Mesenteric fat pad (tissue), 1 donor: ENCODE measurements at places on chromosomes 1 and 21. TPM values are rescaled to one million over a fixed set of nuclear protein-coding genes. Genes with fewer than 3 reads are reported as not detected.

S100A9 gene
- 892 TPM for total RNA-seq

MLLT11 gene
- 0.64 TPM for total RNA-seq

TMEM82 gene
- not detected for total RNA-seq

PATJ gene
- 11.1 TPM for total RNA-seq

TRNAU1AP gene
- 25.1 TPM for total RNA-seq

ATP13A2 gene
- 37.7 TPM for total RNA-seq

TRMT1L gene
- 13.4 TPM for total RNA-seq

OR2T33 gene
- not detected for total RNA-seq

CFHR2 gene
- not detected for total RNA-seq

MORN1 gene
- 4.4 TPM for total RNA-seq

INAVA gene
- 0.16 TPM for total RNA-seq

GRCh38 chr1:77065693-77066342, 153.4 kb downstream of the PIGK start:
- DNase-seq: no peak

DNA sequence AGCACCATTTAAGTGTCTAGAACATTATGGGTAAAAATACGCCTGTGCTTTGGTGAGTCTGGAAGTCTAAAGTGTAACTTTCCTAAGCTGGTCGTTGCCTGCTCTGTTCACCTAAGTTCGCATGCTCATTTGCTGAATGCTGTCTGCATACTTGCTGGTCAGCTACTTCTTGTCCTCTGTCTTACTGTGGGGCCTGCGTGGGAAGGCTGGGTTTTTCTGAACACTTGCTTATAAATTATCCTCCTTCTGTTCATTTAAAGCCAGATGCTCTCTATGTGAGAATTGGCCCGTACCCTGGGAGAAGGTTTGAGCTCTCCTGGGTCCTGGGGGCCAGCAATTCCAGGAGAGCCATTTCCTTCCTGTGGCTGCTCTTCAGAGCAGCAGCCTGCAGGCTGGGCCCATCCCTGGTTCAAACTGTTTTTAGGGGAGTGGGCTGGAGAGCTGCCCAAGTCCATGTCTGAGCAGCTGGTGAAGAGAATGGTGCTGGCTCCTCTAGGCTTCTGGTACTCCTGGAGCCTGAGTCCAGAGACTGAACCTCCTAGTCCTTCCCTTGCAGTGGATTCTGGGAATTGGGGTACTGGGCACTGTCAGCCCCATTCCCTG, 75.7 kb downstream of the GALNT2 start:
- DNase-seq: no peak

- DNase-seq: no peak
Measured at GRCh38 chr1:44677201-44677766, 2.8 kb downstream of the ARMH1 start.

- no peak for DNase-seq
Measured at GRCh38 chr1:159261311-159261710, 40.8 kb upstream of the FCER1A start.

- DNase-seq: no peak
Measured at GRCh38 chr1:93501399-93501798, 53.5 kb downstream of the FNBP1L start.

- DNase-seq: no peak
Measured at GRCh38 chr1:69733061-69733460, 165.3 kb downstream of the LRRC7 start.

DNA sequence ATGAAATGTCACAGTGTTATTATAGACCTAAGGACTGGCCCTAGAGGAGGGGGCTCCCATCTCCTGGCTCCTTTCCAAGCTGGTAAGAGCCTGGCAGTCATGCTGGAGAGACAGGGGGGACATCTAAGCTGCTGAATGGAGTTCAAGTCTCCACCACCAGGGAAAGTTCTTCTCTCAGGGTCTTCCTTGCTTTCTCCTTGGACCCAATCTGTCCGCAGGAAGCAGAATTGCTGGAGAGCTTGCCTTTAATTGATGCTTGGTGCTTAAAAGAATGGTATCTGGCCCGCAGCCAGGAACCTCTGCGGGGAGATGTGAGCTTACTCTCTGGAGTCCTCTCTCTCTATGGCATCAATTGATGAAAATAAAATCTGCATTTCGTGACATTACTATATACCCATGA, 25.1 kb downstream of the IRF2BP2 start:
- DNase-seq: no peak

- DNase-seq: no peak
Measured at GRCh38 chr1:229164836-229165735, 105.8 kb upstream of the RAB4A start.

DNA sequence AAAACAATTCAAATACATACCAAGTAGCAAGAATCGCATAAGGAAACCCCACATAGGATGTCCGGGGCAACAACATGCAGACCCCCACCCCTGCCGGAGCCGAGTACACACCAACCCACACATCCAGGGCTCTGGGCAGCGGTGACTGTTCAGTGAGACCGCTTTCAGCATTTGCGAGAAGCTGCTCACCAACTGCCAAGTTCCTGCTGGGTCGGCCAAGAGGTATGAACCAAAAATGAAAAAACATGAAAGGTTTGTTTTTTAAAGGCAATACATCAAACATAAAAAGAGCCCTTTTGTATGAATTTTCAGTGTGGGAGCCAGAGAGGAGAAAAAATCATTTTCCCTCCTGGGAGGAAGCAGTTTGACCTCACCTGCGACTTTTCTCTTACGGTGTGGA, 92.3 kb downstream of the SIM2 start:
- DNase-seq: no peak

GRCh38 chr1:183319051-183319450, 99.1 kb downstream of the NMNAT2 start:
- no peak for DNase-seq

DNA sequence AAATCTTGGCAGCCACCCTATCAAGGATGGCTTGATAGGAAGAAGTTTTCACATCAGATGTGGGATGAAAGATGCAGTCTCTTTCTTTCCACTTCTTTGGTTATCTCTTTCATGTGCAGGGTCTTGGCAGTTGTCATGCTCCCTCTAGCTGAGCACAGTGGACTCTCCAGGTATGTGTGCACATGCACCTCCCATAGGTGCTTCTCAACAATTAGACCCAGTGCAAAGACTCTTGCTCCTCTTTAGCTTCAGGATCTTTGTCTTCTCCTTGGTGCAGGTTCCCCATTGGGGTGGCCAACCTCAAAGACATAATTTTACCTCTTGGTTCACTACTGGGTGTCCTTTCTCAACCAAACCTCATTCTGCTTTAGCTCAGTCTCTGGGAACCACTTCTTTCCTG, 80.7 kb downstream of the TBX15 start:
- no peak for DNase-seq

DNA sequence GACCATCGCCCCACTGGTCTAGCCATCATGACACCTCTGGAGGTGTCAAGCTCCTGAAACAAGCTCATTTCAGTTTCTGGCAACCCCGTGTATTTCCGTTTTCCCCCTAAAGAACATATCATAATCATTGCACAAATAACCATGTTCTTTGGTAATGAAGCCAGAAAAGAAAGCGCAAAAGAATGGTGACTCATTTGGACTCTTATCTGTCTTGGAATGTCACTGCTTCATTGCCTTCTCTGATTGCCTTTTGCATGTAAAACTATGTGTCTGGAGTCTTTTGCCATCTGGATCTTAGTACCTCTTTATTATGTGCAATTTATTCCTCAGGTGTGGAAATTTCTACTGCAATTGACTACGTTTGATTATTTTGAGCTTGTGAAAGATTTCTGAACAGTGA, 110.5 kb downstream of the COLGALT2 start:
- DNase-seq: no peak

GRCh38 chr1:200275415-200275814, 134.4 kb downstream of the ZNF281 start:
- no peak for DNase-seq

DNA sequence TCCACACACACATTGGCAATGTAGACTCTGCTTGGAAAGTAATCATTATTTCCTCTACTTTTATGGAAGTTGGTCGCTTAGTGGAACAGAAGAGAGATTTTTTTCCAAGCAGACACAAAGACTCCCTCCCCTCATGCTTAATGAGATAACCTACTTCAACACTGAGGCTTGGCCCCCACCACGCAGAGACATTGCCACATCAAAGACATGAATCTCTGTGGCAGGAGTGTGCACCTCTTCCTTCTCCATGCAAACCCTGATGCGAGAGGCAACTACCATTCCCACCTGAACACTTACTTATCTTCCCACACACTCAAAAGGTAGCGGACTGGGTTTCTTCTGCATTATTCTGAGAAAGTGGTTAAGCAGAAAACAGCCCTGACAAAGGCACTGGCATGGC, 37.3 kb upstream of the LPAR3 start:
- no peak for DNase-seq

GRCh38 chr1:219824338-219824737, 104.0 kb downstream of the SLC30A10 start:
- no peak for DNase-seq

GRCh38 chr1:186104459-186104858, 270.6 kb downstream of the TPR start:
- no peak for DNase-seq

DNA sequence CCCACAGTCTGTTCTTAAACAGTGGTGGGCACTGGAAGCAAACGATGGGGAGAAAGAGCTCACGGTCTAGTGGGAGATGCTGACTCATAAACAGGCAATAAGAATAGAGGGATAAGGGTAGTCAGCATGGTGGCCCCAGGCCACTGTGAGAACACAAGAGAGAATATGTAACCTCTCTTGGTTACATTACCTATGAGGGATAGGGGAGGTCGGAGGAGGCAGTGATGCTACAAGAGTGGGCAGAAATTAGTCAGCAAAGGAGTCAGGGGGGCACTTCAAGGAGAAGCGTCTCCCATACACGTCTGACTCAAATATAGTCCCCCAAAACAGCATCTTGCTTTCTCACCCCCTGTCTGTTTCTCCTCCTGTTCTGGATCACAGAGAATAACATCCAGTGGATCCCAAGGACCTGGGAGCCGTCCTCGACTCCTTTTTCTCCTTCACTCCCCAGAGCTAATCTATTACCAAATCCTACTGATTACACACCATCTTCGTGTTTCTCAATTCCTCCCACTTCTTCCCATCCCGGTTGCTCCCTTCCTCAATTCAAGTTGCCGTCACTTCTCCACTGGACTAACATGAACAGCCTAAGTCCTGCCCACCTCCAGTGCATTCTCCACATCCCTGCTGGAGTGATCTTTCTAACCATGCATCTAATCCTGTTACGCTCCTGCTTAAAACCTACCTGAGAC, 2.1 kb downstream of the SLAMF8 start:
- DNase-seq: no peak

- no peak for DNase-seq
Measured at GRCh38 chr21:18041012-18041411, 203.6 kb upstream of the CHODL start.

- DNase-seq: no peak
Measured at GRCh38 chr1:24692351-24692980, 49.4 kb downstream of the SRRM1 start.

DNA sequence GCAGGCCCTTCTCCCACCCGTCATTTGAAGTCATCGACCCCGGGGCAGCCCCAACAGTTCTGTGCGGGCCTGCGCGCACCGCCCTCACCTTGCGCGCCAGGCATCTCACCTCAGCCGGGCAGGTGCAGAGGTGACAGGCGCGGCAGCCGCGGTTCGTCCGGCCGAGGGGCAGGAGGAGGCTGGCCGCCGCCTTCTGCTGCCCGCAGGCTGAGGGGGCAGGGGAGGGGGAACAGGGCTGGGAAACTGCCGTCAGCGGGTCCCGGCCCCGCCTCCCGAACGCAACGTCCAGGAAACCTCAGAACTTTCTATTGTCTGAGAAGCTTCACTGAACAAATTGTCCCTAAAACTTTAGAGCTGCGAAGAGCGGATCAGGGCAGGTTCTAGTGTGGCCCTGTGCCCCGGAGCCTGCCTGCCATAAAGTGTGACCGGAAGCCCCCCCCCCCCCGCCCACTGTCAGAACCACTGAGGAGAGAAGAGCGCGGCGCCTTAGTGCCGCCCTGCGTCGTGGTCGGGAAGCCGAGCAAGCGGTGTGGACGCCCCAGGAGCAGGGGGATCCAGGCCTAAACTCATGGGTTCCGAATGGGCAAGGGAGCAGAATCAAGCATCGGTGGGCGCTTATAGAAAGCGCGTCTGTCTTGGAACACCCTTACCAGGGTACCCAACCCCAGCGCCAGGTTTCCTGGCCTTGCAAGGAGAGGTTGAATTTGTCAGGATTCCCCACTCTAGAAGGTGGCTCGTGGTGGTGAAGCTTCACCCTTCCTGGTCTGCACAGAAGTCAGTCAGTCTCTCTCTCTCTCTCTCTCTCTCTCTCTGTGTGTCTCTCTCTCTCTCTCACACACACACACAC, 13.3 kb upstream of the TBX15 start:
- no peak for DNase-seq

DNA sequence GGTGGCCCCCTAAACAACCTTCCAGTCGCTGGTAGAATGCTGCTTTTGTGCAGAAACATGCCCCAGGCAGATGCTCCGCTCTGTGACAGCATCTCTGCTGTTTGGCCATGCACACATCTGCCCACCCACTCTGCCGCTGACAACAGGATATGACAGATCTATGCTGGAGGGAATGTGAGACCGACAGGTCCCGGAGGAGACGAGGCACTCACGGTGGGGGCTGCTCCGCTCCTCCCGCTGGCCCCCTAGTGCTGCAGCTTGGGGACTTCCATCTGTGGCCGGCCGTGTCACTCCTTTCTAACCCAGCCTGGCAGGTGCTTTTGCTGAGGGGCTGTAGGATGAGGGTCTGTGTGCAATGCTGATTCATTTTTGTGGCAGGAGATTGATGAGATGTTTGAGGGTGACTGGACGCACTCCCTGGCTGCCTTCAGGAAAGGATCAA, 49.1 kb upstream of the DMRTB1 start:
- DNase-seq: no peak

DNA sequence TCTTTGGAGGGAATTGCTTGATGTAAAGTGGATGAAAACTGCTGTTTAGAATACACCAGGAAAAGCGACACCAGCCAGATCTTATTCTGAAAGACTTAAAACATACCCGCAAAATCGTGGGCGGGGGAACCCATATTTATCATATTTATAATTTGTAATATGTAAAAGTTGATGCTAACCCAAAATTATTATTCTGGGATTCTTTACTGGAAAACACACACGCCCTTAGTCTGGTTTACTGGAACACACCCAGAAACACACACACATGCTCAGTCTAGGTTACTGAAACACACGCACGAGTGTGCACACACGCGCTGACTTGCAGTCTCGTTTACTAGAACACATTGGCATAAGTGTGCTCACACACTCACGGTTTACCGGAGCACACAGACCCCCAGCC, 32.5 kb downstream of the ATP5PO start:
- DNase-seq: no peak

GRCh38 chr1:209134001-209134400, 449.5 kb upstream of the CAMK1G start:
- no peak for DNase-seq

DNA sequence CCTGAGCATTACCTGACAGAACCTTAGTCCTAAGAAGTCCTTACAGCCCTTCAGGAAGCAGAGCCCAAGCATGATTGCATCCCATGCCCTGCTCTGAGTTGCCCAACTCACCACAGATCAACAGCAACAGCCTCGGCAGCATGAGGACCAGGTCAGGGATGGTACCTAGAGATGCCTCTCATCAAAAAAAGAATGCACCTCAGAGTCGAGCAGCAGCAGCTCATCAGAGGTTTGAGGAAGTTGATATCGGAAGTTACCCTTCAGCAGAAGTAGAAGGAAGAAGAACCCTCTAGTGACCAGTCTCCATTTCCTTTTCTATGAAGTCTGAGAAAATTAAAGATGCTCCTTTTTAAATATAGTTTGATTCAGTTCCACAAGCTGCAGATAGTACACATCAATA, at the start of gene FCRL1:
FCRL1 (minus strand) TSS at position 225 of the 400 bp plus-strand sequence; CDS start at position 142, 83 bp downstream.
- no peak for DNase-seq
